Colonic mucosa (tissue), 4 donors: ENCODE measurements at places on chromosomes 1 and 21. TPM values are rescaled to one million over a fixed set of nuclear protein-coding genes. Genes with fewer than 3 reads are reported as not detected.
A peak's percentile ranks its signal among the peaks of the same experiment; 100 is the strongest.

DNA sequence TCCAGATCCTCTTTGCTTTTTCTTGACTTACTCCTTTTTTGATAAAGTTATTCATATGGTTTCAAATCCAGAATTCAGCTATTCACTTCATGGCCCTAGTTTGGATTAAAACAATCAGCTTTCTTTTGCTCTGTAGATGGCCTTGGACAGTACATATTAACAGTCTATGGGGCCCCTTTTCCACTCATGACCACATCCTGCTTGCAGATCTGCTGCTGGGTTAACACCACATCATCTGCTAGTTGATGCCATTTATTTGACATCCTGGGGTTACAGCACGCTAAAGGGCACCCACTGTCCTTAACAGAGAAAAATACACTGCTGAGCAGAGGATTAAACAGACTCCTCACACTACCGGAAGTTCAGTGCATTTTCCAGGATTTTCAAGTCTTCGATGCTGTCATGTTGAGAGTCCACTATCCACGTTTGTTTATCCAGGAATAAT lies 941 bp upstream of the IFI16 start:
- H3K27me3 ChIP-seq = no peaks in the 10 kb centered on the region
- no peaks in the 10 kb centered on the region for H3K36me3 ChIP-seq
- peak overlapping the region; percentile 93 for H3K27ac ChIP-seq
- H3K4me1 ChIP-seq = no peaks in the 10 kb centered on the region
- no peak overlapping the region for H3K4me3 ChIP-seq
- no peak for DNase-seq

DNA sequence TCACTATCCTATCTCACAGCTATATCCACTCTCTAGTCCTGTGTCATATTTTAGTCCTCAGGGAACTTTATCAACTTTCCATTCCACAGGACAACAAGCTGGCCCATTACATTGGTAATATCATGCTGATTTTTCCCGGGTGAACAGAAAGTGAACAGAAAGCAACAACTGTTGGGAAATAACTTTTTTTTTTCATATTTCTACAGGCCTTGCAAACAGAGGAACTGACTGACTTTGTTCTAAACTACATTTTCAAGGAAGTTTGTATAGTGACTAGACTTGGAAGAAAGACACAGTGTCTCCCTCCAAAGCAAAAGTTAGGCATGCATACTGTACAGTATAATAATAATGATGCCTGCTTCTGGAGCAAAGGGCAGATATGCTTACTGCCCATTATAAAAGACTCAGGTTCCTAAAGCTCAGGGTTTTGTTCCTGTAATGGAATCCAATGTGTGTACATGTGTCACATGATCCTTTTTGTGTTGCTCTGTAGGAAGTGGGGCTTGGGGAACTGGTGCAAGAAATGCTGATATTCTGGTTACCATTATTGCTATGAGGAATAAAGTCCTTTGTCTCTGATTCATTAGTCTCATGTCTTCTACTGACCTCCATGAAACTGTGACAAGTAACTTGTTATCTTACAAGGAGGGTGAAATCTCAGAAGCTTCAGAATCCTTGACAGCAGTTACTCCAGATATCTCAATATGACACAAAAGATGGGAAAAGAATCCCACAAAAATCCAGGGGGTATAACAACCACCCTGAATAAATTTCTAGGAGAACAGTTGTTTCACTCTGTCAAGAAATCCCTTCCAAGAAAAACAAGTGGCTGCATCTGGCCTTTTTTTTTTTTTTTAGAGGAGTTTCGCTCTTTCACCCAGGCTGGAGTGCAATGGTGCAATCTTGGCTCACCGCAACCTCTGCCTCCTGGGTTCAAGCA lies 17.7 kb upstream of the NTPCR start:
- H3K27me3 ChIP-seq = no peaks in the 10 kb centered on the region
- no peak for DNase-seq
- no peaks in the 10 kb centered on the region for H3K4me1 ChIP-seq
- no peak overlapping the region for H3K27ac ChIP-seq

GRCh38 chr21:42651515-42652401 lies 1.7 kb upstream of the PDE9A start:
- peak; percentile 78 for DNase-seq
- no peaks in the 10 kb centered on the region for H3K36me3 ChIP-seq
- peaks cover 12% of the 10 kb centered on the region for H3K4me1 ChIP-seq
- H3K27ac ChIP-seq = no peak overlapping the region
- H3K27me3 ChIP-seq = no peaks in the 10 kb centered on the region

DNA sequence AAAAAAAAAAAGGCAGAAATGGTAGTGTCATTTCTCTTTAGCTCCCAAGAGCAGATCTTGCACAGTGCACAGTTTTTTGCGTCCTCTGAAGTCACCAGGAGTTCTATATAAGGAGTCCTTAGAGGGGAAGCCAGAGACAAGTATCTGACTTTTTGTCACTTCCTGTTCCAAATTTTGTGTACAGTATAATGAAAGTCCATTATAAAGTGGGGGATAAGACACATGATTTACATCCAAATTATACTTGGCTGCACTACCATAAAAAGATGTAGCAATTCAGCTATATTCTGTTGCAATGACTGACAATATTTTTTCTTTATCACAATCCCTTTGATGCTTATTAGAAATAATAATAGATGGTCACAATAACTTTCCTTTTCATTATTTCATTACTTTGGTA lies 1276.9 kb upstream of the ADGRL2 start:
- no peaks in the 10 kb centered on the region for H3K36me3 ChIP-seq
- H3K27ac ChIP-seq = no peak overlapping the region
- no peaks in the 10 kb centered on the region for H3K27me3 ChIP-seq
- H3K4me3 ChIP-seq = no peak overlapping the region
- no peaks in the 10 kb centered on the region for H3K4me1 ChIP-seq

- H3K27ac ChIP-seq = no peak overlapping the region
- H3K27me3 ChIP-seq = no peaks in the 10 kb centered on the region
- H3K4me3 ChIP-seq = no peak overlapping the region
- H3K36me3 ChIP-seq = no peaks in the 10 kb centered on the region
- DNase-seq = peak; percentile 77
- H3K4me1 ChIP-seq = no peaks in the 10 kb centered on the region
These were observed 138.1 kb upstream of the HMCN1 start for GRCh38 chr1:185595835-185596667.

- no peak overlapping the region for H3K4me3 ChIP-seq
- DNase-seq = no peak
- peaks cover 6% of the 10 kb centered on the region for H3K4me1 ChIP-seq
- no peaks in the 10 kb centered on the region for H3K36me3 ChIP-seq
These were observed 42.1 kb downstream of the DYRK1A start for GRCh38 chr21:37408464-37409193.

DNA sequence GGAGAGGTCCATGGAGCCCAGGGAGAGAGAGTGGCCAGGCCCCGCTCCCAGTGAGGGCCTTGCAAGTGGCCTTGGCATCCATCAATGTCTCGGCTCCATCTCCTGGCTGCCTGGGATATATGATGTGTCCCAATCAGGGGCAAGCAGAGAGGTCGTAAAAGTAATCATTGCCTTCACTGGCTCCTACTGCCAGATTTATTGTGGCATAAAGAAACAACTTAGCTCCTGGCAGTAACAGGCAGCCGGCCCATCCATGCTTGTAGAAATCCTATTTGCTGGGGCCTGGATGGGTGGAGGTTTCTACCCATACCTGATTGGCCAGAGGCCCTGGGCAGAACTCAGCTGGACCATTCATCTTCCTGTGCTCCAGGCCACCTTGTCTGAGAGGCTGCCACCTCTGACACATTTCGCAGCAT lies 272.6 kb downstream of the MATN1 start:
- no peak overlapping the region for H3K4me3 ChIP-seq
- H3K27ac ChIP-seq = no peak overlapping the region
- no peaks in the 10 kb centered on the region for H3K27me3 ChIP-seq
- H3K4me1 ChIP-seq = no peaks in the 10 kb centered on the region

GRCh38 chr1:118862755-118863154 lies 125.4 kb downstream of the TBX15 start:
- H3K4me3 ChIP-seq = no peak overlapping the region
- DNase-seq = no peak
- no peaks in the 10 kb centered on the region for H3K4me1 ChIP-seq
- no peaks in the 10 kb centered on the region for H3K27me3 ChIP-seq
- no peak overlapping the region for H3K27ac ChIP-seq

DNA sequence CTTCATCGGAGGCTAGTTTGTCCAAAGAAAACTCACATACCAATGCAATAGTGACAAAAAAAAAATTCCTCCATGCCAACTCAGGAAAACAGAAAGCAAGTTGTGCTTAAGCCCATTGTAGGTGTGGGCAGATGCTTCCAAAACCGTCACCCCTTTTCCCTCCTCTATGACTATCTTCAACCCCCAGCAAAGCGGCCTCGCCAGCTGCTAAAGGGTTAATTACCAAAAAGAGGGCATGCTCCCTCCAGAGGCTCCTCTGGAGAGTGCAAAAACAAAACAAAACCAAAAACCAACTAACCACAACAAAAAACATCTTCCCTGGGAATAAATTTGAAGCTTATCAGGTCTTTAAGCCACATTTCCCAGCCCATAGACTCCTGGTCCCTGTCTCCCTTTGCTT lies 1.2 kb downstream of the LMOD1 start:
- peak overlapping the region; percentile 60 for H3K27ac ChIP-seq
- H3K27me3 ChIP-seq = peaks cover 13% of the 10 kb centered on the region
- no peaks in the 10 kb centered on the region for H3K4me1 ChIP-seq
- no peaks in the 10 kb centered on the region for H3K36me3 ChIP-seq

DNA sequence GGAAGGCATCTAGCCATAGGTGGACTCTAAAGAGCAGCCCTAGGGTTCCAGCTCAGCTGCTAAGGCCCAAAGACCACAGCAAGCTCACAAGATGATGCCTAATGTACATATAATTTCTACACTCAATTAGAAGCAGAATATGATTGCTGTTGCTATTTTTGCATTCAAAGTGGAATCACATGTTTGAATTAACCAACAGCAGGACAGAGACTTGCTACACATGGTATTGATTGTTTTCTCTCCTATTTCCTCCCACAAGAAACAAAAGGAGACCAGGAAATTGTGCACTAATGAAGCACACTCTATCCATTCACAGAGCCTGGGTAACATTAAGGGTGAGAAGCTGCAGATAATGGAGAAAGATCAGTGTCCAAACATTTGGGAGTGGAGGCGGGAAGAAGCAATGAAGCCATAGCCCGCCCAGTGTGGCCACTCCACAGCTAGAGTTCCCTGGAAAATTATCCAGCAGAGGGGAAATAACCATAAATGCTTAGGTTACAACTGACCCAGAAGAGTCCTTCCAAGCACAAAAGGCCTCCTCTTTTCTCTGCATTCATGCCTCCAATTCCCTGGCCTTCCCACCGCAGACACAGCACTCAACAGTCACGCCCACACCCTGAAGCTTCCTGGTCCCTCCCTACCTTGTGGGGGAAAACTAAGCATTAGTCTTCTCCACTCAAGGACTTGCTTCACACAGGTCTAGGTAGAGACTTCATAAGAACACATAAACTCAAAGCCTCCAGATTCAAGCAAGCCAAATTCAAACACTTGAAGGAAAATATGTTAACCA lies 7.5 kb downstream of the CNN3 start:
- no peaks in the 10 kb centered on the region for H3K27me3 ChIP-seq
- peaks cover 6% of the 10 kb centered on the region for H3K4me1 ChIP-seq
- H3K4me3 ChIP-seq = no peak overlapping the region

GRCh38 chr1:20318521-20318920 lies 27.8 kb downstream of the VWA5B1 start:
- H3K27me3 ChIP-seq = no peaks in the 10 kb centered on the region
- no peak overlapping the region for H3K4me3 ChIP-seq
- H3K4me1 ChIP-seq = no peaks in the 10 kb centered on the region
- no peak overlapping the region for H3K27ac ChIP-seq
- DNase-seq = no peak

- DNase-seq = no peak
- H3K27ac ChIP-seq = no peak overlapping the region
- H3K27me3 ChIP-seq = no peaks in the 10 kb centered on the region
- no peaks in the 10 kb centered on the region for H3K4me1 ChIP-seq
These were observed 10.9 kb upstream of the ELAVL4 start for GRCh38 chr1:50097791-50098190.

DNA sequence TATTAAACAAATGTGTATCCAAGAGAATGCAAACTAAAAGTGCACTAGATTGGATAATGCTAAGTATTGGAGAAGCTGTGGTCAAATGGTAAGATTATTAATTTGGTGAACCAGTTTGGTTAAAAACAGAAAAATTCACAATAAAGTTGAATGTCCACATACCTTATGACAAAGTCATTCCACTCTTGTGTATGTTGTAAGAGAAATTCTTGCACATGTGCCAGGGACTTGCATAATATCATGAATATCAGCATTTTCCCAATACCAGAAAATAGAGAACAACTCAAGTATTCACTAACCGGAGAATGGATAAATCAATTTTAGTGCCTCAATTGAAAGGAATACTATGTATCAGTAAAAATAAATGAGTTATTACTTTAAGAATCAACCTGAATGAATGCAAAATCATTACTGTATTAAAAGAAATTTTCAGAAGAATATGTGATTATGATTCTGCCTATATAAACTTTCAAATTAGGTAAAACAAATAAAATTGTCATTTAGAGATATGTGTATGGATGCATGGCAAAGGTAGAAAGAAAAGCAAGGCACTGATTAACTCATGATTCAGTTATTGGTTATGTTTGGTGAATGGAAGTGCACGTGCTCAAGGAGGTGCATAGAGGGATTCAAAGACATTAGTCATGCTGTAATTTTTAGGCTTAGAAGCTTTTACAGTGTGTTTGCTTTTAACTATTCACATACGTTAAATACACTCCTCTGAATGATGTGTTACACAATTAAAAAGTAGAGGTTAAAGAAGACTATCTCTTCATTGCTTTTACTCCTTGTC lies 217.4 kb upstream of the KCNK2 start:
- H3K27me3 ChIP-seq = no peaks in the 10 kb centered on the region
- DNase-seq = no peak
- no peak overlapping the region for H3K4me3 ChIP-seq
- no peaks in the 10 kb centered on the region for H3K4me1 ChIP-seq
- no peaks in the 10 kb centered on the region for H3K36me3 ChIP-seq

DNA sequence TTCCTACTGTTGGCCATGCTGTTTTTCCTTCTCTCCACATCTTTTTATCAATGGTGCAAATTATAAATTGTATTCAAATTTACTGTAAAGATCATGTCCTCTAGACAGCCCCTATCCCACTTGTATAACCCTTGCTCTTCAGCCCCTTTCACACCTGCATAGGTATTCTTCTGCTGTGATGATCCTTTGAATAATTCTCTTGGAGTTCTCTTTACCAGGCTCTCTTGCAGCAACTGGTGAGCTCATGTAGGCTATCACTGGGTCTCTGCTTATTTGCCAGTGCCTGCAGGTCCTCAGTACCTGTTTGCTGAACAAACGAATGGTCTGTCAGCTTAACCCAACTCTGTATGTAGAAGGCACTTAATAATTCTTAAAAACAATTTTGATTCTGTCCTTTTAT lies 8.2 kb downstream of the PTPRC start:
- H3K27ac ChIP-seq = no peak overlapping the region
- H3K36me3 ChIP-seq = no peaks in the 10 kb centered on the region
- no peak for DNase-seq
- H3K4me1 ChIP-seq = no peaks in the 10 kb centered on the region
- H3K4me3 ChIP-seq = no peak overlapping the region

Gene ACOT11
- 43.3 TPM for total RNA-seq

Gene SLAMF8
- 1.5 TPM for total RNA-seq

Gene ITLN2
- not detected for total RNA-seq

Gene ACTA1
- 2.4 TPM for total RNA-seq
